ENCODE measurements at places on chromosomes 6 and 20.
A peak's percentile ranks its signal among the peaks of the same experiment; 100 is the strongest.

- no peak for DNase-seq
These were observed 59.9 kb downstream of the ENPP1 start for GRCh38 chr6:131867744-131868143.

GRCh38 chr6:108782179-108783041 lies 65.8 kb upstream of the ARMC2 start:
- peak; percentile 77 for DNase-seq

- DNase-seq = no peak
These were observed 132.0 kb upstream of the RUNX2 start for GRCh38 chr6:45196121-45196520.

DNA sequence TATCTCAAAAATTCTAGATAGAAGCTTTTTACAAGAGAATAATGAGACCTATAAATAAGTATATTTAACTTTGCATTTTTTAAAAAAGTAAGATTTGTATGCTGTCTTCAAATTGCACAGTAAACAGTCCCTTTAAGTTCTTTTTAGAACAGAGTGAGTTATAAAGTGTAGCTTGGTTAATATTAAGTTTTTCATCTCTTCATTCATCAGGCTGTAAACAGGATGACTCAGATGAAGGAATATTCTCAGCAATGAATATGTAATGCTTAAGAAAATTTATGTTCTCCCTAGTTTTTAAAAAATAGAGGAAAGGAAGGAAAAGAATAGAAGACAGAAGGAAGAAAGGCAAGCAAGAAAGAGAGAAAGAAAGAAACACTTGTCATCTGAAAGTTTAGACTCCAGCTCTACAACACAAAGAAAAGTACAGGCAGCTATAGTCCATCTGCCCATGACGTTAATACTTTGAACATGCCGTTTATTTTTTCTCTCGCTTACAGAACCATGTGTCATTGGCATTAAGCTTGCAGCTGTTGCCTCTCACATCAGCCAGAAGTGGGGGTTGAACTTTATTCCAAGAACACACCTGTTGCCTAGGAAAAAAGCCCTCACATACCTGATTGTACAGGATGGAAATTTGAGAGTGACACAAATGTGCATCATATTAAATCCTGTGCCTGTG lies 36.1 kb downstream of the CAP2 start:
- DNase-seq = no peak

DNA sequence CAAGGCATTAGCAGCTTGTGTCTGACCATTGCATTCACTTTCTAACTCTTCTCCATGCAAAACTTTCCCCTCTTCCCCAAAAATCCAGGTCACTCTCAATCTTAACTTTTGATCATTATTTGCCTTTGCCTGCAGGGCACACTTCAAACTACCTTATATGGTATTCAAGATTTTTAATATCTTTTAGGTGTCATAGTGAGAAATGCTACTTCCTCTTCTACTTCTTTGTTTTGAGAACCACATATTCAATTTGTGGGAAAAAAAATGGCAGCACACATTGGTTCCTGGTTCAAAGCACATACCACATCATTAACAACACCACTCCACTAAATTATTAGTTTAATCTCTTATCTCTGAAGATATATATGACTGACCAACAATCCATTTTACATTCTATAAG lies 1267.0 kb upstream of the CITED2 start:
- no peak for DNase-seq

DNA sequence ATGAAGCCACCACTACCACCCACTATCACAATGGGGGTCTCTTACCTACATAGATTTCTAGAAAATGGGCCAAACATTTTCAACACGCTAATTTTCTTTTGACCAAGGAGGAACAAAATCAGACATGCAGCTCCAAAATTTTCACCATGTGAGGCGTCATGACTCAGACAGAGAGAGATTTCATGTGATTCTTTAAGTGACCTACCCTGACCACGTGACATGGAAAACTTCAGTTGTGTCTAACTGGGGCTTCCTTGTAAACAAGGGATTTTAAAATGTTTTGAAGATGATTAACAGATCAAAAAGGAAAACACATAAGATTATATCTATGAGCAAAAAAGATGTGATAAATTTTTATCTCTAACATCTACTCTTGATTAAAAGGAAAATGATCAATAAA lies 199.2 kb downstream of the TBXT start:
- no peak for DNase-seq

DNA sequence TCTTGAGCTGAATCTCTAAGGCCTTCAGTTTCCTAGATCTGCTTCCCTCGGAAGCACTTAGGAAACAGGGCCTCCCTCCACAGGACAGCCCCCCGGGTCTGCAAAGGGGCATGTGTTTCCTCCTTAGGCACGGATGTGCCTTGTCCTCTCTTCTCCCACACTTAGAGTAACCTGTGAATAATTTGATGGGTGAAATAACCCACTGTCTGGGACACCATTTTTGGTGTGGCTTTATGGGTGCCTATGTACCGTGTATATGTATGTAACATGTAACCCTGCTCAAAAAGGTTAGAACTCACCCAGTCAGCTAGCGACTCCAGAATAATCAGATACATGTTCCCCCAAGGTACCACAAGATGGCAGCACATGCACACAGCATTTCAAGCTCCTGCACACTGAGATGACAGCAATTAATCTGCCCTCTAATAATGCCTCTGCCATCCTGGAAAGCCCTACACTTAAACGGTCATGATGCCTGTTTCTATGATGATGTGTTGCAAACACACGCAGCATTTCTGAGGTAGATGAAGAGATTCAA lies 212.0 kb upstream of the PROKR2 start:
- peak; percentile 83 for DNase-seq

- no peak for DNase-seq
These were observed 77.6 kb upstream of the MOCS1 start for GRCh38 chr6:40011844-40012243.

DNA sequence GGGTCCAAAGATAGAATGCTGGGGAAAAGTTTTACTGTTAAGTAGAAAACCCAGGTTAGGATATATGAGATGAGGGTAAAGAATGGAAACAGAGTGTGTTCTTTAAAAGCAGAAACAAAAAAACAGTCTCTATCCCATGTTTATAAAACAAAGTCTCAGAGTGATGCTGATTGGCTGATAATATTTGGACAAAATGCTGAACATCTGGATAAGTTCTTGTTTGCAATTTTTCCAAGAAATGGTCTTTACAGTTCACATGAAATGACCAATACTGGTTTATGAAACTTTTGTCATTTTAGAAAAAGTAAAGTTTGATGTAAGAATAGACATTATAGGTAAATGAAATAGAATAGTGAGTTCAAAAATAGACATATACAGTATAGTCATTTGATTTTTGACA lies 96.2 kb upstream of the EYS start:
- DNase-seq = no peak

- DNase-seq = no peak
These were observed 70.5 kb upstream of the ADTRP start for GRCh38 chr6:11848852-11849731.

- peak; percentile 96 for DNase-seq
These were observed 163.1 kb downstream of the LY86 start for GRCh38 chr6:6751619-6752023.

GRCh38 chr20:10359621-10360040 lies 74.4 kb downstream of the MKKS start:
- DNase-seq = no peak

DNA sequence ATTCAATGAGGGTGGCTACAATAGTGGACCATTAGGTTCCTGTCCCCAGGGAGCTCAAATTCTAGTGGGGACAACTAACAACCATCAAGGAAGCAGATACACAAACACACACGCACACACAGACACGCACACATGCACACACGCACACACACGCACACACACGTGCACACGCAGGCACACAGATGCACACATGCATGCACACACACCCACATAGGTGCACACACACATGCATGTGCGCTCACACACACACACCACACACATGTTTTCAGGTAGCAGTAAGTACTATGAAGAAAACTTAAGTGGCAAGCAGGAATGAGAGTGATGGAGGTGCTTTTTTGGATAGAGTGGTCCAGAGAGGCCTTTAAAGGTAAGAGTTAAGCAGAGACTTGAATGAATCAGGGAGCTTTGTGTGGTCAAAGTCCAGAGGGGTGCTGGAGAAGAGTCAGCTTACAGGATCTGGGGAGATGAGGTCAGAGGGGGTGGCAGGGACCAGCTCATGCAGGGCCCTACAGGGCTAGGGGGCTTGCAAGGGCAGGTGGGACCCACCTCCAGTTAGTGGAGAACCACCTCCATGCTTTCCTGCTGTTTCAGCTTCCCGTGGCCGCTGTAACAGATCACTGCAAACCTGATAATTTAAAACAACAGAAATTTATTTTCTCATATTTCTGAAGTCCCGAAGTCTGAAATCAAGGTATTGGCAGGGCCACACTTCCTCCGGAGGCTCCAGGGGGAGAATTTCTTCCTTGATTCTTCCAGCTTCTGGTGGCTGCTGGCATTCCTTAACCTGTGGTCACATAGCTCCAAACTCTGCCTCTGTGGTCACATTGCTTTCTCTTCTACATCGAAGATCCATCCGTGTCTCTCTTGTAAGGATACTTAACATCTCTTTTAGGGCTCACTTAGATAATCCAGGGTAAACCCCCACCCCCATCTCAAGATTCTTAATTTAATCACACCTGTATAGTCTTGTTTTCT lies 6.9 kb upstream of the NSFL1C start:
- no peak for DNase-seq

DNA sequence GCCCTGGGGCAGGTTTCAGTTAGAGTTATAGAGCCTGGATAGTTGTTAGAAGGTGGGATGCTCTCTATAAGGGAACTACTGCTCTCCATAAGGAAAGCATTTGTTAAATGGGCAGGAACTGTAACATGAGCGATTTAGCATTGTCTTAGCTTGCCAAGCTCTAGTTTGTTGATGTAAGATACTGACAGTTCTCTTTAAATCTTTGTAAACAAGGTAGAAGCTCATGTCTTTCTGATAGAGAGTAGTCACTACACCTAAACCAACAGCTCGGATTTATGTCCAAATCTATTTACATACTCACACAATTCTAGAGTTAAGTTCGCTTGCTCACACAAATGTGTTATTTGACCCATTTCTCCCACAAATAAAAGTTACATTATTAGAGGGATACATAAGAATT lies 87.3 kb downstream of the PLCB1 start:
- DNase-seq = no peak

DNA sequence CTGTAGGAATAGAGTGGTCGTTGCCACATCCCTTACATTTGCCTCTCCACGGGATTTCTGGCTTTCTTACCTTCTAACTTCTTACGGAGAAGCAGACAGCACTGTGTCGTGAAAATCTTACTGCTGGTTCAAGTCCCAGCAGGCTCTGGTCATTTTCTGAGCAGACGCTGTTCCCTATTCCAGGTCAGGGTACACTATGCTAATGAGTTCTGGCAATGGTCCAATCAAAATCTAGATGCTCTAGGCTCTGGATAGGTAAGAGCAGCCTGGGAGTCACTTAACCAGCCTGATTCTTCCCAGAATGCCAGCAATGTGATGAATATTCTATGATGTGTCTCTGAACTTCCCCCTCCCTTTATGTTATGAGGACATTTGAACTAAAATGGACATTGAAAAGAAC lies at the start of gene GCM1:
Gene GCM1 (minus strand): TSS at position 158 of the 400 bp plus-strand sequence. CDS start 3,209 bp downstream, outside the sequence.
- no peak for DNase-seq

DNA sequence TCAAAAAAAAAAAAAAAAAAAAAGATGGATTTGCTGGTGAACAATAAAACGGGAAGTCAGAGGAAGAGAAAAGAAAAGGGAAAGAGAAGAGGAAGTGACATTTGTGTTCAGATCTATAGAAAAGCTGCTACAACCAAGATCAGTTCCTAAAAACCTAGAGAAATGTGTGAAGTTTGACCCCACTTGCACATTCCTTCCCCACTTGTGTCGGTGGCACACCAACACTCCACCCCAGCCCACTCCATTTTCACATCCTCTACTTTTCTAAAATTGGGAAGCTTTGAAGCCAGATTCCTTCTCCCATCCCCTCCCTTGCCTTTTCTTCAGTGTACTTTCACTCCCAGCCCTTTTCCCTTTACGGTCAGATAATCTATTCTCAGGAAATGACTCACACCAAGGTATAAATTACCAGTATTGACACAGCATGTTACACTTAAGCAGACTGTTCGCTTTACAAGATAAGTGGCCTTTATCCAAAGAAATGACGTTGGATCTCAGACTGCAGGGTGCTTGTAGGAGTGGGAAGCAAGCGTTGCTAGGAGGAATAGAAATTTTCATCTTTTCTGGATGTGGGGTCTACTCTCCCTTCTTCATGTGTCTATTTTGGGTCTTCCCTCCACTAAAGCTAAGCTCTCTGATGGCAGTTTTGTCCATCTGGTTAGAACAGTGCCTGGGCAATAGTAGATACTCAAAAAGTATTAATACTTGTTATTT lies 92.5 kb upstream of the ADGRF1 start:
- peak; percentile 77 for DNase-seq

DNA sequence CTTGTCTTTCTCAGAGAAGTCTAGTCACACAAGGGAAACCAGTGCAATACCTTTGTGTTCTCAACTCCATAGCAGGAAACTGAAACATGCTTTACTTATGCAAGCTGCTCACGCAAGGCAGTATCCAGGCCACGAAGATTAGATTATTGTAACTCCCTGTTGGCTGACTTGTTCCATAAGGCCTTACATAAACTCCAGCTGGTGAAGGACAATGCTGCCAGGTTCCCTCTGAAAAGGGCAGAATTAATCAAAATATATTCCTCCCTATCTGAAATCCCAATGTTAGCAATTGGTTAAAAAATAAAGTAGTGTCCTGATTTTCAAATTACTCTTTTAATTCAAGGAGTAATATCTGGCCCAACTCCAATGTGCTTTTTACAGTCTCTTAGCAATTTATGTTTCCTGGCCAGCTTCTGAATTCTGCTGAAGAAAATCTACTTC lies 966.6 kb downstream of the HACE1 start:
- DNase-seq = no peak

GRCh38 chr6:1659816-1660215 lies 50.1 kb downstream of the FOXC1 start:
- no peak for DNase-seq

- no peak for DNase-seq
These were observed 30.5 kb upstream of the LYRM2 start for GRCh38 chr6:89669002-89669401.

GRCh38 chr6:43303751-43304331 lies 4.8 kb downstream of the CRIP3 start:
- DNase-seq = no peak

GRCh38 chr20:32970115-32970972 lies 33.9 kb downstream of the SUN5 start:
- no peak for DNase-seq

GRCh38 chr6:132587424-132587823 lies 2.1 kb downstream of the TAAR5 start:
- DNase-seq = peak; percentile 77

DNA sequence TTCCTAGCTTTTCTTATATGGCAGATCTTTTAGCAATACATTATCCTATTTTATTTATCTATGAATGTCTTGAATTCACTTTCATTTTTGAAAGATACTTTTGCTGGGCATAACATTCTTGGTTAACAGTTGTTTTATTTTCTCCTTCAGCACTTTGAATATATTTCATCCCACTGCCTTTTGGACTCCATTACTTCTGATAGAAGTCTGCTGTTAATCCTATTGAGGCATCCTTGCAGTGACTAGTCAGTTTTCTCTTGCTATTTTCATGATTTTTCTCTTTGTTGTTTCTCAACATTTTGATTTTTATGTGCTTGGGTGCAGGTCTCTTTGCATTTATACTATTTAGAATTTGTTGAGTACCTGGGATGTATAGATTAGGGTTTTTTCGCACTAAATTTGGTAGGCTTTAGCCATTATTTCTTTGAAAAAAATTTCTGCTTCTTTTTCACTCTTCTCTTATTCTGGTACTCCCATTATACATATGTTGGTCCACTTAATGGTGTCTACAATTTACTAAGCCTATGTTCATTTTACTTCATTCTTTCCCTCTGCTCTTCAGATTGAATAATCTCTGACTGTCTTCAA lies 53.2 kb downstream of the PHACTR3 start:
- no peak for DNase-seq
